ENCODE measurements at places on chromosomes 3 and 15.

- no peak for DNase-seq
These were observed 19.9 kb downstream of the IQGAP1 start for GRCh38 chr15:90407871-90408317.

DNA sequence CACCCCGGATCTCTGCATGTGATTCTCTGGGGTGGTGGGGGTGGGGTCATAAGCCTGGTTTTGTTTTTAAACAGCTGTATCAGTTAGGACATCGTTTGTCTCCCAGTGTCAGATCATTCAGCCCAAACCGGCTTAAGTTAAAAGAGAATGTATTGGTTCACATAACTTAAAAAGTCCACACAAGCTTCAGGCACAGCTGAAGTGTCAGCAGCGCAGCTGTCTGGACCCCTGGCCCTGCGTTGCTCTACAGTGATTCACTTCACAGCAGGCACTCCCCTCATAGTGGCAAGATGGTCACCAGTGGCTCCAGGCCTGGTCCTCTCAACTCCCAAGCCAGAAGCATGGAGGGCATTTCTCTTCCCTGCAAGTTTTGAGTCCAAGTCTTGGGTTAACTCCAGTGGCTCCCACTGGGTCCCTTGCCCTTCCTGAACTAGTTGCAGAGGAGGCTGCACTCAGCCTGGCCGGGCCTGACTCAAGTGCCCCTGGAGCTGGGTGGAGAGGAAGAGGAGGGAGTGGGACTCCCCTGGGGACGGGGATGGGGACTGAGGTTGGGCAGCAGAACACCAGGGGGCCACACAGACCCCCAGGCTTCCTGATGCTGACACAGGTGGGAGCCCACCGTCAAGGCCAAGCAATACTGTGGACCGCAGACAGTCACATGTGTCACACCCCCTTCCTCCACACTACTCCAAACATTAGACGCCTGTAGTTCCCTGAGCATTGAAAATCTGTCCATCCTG is 28.9 kb upstream of the GP9 start:
- DNase-seq, result no peak

DNA sequence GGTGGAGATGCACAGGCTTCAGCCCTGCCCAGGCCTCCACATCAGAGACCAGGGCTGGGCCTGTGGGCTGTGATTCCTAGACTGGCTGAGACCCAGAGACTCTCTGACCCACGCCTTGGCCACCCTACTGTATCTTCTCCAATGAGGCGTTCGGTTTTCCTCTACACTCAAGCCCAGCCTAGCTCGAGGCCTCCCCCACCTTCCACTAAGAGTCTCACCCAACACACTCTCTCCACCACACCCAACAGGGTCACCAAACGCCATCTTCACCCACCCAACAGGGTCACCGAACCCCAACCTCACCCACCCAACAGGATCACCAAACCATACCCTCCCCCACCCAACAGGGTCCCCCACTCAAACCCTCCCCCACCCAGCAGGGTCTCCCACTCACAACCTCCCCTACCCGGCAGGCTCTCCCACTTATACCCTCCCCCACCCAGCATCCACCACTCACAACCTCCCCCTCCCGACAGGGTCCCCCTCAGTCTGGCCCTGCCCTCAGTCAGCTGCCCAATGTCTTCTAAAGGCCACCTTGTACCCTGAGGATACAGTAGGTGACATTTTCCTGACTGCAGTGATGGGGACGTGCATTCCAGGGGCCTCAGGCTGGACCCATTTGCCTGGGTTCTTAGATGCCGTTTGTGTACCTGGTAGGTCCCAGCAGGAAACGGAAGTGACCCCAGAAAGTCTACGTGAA is 20.4 kb downstream of the CFAP100 start:
- DNase-seq, result no peak

DNA sequence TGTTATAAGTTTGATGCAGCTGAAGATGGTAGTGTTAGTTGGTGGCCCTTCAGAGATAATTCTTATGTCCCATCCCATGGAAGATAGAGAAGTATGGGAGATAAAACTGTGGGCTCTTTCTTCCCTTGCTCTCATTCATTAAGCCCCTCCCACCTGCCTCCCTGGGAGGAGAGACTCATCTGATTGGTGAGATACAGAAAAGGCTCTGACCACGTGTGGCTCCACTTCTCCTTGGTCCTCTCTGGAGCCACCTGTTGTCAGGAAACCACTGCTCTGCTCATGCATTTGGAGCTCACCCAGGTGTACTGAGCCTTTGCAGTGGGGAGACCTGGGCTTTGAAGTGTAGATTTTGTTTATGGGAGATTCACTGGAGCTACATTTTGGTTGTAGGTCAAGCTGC is 293.2 kb upstream of the RASGRP1 start:
- DNase-seq, result no peak

DNA sequence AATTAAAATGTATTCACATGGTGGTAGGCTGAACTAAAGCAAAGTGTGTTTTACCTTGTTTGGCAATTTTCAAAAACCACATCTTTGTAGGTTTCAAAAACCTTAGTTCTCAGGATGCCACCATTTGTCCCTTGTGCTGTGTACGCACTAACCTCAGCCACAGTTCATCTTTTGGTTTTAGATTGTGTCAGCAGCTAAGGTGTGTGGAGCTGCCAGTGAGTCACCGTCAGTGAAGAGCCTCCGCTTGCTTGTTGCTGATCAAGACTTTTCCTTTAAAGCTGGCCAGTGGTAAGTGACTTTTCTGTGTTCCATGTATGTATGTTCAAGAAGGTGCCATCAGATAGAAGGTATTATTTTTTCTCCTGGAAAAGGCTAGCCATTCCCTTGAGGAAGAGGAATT is 21.1 kb downstream of the OXNAD1 start:
- no peak for DNase-seq

DNA sequence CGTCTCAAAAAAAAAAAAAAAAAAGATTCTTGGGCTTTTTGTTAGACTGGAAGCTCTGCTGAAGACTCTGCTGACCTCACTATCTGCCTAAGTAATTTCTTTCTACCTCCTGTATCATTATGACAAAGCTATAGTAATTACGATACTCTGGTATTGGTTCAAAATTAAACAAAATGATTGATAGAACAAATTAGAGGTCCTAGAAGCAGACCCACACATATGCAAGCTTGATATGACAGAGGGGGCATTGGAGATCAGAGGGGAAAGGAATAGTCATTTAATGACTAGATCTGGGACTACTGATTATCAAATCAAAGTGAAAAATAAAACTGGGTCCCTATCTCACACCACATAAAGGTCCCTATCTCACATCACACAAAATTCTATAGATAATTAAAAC is 21.9 kb upstream of the AP3B2 start:
- no peak for DNase-seq

- peak; percentile 82 for DNase-seq
These were observed at the start of gene GPR27 for GRCh38 chr3:71753701-71754609. Gene GPR27, plus strand, starts transcription at chr3:71753855. Its CDS starts 195 bp downstream, at chr3:71754050.

DNA sequence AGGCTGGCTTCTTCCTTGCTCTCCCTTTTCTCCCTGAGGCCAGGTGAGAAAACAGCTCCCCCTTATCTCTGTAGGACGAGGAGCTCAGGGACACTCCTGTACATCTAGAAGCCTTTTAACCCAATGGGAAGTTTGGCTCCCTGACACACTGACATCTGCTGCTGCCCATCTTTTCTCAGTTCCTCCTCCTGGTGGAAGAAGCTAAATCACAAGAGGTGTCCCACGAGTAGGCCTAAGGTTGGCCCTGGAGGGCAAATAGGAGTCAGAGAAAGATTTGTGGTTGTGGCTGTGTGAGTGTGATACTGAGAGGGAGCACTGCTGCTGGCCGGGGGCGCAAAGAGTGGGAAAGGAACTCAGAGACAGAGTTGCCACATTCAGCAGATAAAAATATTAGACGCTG is 49.5 kb downstream of the ARHGAP31 start:
- DNase-seq, result no peak

DNA sequence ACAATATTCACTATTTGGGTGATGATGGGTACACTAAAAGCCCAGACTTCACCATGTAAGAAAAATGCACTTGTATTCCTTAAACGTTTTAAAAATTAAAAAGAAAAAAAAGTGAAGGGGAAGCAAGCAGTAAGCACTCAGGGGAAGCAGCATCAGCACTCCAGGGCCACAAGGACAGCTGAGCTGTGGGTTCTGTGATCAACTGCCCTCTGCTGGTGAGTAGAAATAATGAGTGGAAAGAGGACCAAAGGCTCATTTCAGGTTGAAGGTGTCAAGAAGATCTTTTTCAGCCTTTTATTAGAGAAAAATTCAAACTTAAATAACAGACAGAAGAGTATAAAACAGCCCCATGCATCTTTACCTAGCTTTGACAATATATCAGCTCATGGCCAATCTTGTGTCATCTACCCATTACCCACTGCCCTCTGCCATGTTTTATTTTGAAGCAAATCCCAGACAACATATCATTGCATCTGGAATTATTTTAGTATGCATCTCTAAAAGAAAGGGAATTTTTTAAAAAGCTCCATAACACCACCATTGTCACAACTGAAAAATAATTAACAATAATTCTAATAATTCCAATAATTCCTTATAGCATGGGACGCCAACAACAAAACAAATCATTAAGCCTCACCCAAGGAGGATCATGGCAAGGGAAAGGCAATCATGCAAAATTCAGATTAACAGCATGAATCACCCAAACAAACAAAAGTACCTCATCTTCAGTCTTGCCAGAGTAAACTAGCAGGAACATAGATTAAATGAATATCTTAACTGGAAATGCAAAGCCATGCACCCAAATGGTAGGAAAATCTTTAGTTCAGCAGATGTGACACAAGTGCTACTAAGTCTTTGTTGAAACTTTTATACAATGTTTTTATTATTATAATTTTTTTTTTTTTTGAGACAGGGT is 42.5 kb downstream of the TAMM41 start:
- DNase-seq, result peak; percentile 68

DNA sequence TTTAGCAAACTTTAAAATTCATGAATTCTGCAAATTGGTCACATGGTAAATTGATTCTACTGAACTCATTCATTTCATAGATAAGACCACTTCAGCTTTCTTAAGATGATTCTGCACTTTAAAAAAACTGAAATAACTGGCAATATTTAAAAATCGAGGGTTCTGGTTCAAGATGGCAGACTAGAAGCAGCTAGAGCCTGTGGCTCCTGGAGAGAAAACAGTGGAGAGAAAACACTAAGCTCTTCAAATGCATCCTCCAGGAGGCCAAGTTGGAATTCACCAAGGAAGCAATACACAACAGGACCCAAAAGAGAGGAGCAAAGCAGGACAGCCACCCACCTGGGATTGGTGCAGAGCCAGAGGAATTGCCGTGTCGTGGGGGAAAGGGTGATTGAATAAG is 132.1 kb downstream of the SPATA16 start:
- no peak for DNase-seq

DNA sequence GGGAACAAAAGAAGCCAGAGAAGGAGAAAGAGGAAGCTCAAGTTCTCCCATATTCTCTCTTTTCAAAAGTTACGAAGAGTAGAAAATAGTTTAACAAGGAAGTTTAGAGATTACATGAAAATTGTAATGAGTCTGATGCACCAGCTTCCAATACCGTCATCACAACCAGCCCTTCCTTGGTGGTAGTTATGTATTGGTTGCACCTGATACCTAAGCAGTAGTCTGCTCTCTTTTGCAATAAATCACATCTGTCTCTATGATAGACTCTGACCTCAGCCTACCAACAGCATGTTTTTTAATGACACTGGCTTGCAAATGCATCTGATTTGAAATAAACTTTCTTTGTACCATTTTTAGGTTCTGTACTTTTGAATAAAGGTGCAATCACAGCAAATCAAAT is 575.8 kb downstream of the FHIT start:
- no peak for DNase-seq

DNA sequence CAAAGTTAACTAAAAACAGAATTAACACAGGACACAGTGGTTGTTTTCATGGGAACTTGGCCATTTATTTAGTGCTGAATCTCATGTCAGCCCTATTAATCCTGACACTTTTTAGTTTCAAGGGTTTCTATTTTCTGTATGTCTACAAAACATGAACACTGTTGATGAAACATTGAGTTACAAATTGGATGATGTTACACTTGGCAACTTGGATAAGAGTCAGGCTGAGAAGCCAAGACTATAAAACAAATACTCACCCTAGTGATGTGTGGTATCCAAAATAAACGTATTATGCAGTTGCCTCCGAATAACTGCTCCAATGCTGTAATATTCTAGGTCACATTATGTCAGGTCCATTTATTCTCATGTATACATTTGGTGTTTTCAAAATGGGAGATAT is 349.6 kb downstream of the ZIC1 start:
- peak; percentile 46 for DNase-seq

GRCh38 chr3:147397875-147398812 is 8.2 kb downstream of the ZIC4 start:
- DNase-seq, result no peak

DNA sequence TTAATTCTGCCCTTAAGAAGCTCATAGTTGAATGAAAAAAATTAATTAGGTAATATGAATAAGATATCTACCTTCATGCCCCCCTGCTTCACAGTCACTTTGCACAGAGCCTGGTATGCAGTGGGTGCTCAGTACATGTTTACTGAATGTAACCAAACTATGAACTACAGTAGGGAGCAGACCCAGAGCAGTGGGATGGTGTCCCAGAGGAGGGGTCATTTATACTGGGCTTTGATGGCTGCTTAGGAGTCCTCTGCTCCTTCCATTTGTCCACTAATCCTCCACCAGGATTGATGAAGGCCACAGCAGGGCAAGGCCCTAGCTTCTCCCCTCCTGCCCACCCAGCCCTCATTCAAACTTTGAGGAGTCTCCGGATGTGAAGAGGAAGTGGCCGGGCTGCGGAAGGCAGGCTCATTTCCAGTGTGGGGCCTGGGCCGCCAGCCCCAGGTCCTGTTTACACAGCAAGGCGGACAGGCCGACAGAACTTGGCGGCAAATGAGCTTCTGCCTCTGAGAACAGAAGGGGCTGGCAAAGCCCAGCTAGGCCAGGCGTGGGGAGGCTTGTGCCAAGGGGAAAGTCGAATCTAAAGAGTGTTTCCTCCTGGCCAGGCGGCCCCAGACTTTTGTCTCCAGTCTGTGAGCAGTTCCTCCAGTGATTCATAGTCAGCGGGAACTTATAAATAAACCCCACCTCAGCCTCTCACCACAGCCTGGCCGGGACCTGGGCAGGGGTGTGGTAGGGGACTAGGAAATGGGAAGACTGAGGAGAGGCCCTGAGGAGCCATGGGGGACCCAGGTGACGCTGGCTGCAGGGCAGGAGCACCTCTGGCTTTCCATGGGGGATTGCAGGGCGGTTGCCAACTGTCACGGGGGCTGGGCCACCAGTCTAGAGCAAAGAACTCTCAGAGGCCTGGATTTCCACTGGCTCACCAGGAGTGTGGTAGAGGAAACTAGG is 51.6 kb upstream of the LCTL start:
- peak; percentile 93 for DNase-seq
